ENCODE measurements at places on chromosomes 2 and 18.

DNA sequence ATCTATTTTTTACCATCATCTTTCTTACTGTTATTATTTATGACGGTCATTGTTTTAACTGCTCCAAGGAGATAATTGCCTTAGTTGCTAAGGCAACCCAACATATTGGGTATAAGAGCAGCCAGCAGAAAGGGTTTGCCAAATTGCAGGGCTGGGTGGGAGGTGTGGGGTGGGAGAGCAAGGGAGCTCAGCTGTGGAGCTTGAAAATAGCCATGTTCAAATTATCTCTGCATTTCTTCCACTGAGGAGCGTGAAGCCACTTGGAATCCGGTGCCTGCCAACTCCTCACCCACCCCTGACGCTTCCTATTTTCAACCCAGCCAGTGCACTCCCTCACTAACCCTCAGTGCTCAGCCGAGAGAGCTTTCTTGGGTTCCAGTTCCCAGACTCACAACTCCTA lies 60.8 kb downstream of the SETBP1 start:
- no peak for DNase-seq

DNA sequence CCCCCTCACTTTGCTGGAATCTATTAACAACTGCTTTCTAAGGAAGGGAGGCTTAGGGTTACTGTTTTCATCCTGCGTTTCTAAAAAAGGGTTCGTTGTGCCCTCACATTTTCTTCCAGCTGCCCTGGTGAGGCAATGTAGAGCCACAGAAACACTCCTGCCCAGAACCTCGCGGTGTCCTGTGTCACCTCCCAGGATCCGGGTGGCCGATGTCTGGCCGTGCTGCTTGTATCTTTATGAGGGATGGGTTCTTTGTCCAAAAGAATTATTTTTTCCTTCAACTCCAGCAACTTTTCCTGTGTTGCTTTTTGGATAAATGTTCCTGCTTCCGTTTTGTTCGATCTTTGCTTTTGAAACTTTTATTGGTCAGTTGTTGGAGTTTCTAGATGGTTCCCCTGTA lies 291.8 kb upstream of the HS6ST1 start:
- no peak for DNase-seq

- DNase-seq, result no peak
Measured at GRCh38 chr2:171547720-171548119, 25.4 kb downstream of the CYBRD1 start.

DNA sequence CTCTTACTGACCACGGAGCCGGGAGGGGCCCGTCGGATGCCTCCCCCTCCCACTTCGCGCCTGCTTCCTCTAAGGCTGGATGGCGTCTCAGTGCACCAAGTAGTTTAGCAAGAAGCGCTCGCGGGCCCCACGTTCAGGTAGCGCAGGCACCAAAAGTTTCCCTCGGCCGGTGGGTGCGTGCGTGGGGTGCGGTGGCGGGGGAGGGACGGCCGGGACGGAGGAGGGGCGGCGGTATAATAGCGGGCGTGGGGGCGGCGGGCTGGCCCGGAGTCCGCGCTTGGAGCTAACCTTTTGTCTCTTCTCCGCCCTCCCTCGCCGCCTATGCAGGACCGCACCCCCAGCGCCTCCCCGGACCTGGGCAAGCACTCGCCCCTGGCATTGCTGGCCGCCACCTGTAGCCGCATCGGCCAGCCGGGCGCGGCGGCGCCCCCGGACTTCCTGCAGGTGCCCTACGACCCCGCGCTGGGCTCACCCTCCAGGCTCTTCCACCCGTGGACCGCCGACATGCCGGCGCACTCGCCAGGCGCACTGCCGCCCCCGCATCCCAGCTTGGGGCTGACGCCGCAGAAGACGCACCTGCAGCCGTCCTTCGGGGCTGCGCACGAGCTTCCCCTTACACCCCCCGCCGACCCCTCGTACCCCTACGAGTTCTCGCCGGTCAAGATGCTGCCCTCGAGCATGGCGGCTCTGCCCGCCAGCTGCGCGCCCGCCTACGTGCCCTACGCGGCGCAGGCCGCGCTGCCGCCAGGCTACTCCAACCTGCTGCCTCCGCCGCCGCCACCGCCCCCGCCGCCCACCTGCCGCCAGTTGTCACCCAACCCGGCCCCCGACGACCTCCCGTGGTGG lies 1.0 kb downstream of the SP5 start:
- DNase-seq, result no peak

GRCh38 chr2:2913601-2914120 lies 464.0 kb downstream of the EIPR1 start:
- no peak for DNase-seq

DNA sequence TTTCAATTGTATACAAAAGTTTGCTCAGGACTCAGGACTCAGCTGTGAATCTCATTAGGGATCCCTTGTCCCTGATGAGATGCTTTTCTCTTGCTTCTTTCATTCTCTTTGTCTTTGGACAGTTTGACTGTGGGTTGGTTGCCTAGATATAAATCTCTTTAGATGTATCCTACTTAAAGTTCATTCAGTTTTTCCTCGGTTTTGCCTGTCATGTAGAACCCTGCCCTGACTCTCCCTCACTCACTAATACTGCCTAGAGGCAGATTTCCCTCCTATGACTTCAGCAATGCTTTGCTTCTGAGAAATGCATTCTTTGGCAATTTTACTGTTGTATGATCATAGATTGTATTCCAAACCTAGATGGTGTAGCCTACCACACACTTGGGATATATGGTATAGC lies 421.4 kb upstream of the TCF4 start:
- no peak for DNase-seq

GRCh38 chr2:156779416-156780120 lies 343.4 kb downstream of the GPD2 start:
- DNase-seq, result no peak

DNA sequence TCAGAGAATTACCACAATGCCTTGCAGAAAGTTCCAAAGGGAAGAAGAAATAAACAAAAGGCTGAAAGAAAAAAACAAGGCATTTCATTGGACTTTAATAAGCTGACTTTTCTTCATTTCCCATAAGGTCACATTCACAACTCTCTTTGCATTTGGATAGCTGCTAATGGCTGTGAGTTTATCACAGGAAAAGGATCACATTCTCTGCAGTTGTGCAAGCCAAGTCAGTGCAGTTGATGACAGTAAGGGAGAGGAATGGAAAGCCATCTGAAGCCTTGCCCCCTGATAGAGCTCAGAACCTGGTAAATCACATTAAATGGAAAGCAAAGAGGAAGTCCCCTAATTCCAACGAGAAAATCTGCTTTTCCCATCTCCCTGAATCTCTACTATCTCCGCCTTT lies 950.6 kb downstream of the CNTNAP5 start:
- DNase-seq, result no peak

GRCh38 chr2:187429989-187430388 lies 18.1 kb downstream of the CALCRL start:
- no peak for DNase-seq

DNA sequence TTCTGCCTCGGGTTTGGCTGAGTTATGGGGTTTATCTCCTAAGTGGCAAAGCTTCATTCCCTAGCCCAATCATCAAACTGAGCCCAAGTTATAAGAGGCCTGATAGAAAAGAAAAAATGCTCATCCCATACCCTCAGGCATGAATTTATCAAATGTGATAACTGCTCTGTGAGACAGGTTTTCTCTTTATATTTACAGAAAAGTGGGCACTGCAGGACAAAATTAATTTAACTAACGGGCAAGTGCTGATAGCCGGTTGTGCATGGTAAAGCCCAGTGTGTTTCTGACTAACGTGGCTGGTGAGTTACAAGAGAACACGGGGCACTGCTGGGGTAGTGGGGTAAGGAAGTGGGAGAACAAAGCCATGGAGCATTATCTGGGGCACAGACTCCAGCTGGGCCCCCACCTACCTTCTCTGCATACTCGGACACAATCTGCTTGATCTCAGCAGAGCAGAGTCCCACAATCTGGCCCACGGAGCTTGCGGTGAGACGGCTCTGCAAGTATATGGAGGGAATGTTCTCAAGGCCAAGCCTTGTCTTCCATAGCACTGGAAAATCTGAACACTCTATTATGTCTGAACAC lies 40.3 kb downstream of the CCDC93 start:
- DNase-seq, result no peak

DNA sequence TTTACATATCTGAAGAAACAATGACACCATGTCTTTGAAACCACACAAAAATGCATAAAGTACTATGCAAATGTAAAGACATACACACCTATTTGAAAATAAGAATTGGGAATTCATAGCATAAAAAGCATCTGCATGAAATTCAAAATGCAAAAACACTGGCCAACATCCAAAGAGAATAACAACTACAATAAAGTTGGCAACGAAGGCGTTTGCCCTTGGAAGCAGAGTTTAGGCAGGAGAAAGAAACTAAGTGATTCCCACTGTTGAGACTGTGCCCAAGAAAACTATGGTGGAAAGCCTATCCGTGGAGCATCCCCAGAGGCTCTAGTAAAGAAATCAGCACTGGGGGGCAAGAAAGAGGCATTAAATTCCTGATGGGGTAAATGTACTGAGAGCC lies 292.8 kb downstream of the RIT2 start:
- DNase-seq, result no peak

GRCh38 chr18:31979714-31980113 lies 36.8 kb upstream of the TRAPPC8 start:
- DNase-seq, result no peak

GRCh38 chr18:49677081-49677480 lies 115.2 kb downstream of the LIPG start:
- DNase-seq, result no peak

GRCh38 chr2:100580367-100581276 lies 17.8 kb downstream of the PDCL3 start:
- no peak for DNase-seq

- DNase-seq, result no peak
Measured at GRCh38 chr18:59208602-59209125, 11.3 kb upstream of the GRP start.

DNA sequence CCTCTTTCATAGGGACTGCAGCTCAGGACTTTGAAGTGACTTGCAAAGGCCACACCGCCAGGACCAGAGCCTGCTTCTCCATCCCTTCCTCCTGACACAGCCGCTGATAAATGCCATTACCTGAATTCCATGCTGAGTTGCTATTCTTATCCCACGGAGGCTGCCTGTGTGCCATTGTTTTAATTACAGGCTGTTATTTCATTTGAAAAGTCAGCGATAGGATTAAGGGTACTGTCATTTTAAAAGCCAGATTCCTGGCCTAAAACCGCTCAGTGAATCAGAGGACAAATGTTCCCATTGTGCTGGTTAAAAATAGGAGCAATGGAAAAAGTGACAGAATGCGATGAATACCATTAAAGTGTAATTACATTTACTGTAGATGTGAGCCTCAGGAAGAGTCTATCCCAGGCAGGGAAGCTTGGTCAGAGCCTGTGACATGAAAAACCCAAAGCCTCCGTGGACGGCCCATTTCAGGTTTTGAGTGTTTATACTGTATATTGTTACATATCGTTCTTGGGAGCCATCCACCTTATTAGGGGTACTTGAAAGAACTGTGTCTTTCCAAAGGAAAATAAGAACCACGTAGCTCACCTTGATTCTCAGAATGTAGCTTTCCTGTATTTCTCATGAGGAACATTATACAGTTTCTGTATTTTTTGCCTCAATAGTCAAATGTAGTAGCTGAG lies 41.3 kb downstream of the PDCL3 start:
- no peak for DNase-seq

GRCh38 chr2:97617911-97618310 lies 28.0 kb upstream of the COX5B start:
- no peak for DNase-seq

GRCh38 chr2:8437228-8437948 lies 244.5 kb upstream of the ID2 start:
- no peak for DNase-seq

- DNase-seq, result no peak
Measured at GRCh38 chr2:101961338-101962191, 30.2 kb upstream of the IL1R2 start.

DNA sequence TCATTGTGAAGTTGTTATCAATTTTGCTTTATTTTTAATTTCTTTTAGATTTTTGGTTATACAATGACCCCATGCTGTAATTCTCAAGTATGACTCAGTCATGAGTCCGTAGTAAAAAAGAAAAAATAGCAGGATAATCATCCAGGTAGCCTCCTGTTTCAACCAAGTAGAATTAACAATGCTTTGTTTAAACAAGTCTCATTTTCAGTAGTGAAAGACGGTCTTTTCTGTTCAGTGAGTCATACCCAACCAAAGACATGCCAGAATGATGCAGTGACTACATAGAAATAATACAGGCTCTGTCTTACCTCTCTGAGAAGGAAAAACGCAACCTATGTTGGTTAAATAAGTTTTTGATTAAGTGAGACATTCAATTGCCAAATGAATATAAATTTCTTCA lies 67.8 kb upstream of the DSC1 start:
- no peak for DNase-seq

- no peak for DNase-seq
Measured at GRCh38 chr2:72026819-72027425, 120.7 kb downstream of the CYP26B1 start.

GRCh38 chr2:26179446-26179913 lies 6.6 kb downstream of the GAREM2 start:
- no peak for DNase-seq

GRCh38 chr2:152055366-152056108 lies 43.3 kb downstream of the CACNB4 start:
- DNase-seq, result no peak

DNA sequence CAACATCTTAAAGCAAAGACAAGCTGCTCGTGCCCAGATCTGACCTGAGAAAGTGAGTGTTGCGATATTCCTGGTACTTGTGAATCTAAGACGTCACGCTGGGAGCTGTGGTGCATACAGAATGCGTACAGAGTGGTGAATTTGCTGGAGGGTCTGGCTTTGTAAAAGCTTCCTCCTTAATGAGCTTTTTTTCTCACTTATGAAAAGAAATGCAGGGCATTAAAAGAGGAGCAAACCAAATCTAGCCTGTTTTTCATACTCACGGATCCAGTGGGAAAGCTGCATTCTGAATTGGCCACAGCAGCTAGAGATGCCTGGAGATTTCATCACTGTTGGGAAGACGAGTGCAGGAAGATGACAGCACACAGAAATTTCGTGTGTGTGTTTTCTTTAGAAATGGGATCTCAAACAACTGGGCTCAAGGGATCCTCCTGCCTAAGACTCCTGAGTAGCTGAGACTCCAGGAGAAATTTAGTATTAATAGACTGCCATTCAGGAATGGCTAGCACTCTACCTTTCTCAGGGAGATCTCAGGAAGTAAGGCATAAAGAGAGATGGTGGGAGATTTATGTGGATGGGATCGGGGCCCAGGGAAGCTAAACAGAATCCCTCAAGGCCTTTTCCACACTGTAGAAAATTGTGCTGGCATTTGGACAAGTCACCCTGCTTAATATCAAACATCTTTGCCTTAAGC lies 181.3 kb downstream of the ALPK2 start:
- no peak for DNase-seq

DNA sequence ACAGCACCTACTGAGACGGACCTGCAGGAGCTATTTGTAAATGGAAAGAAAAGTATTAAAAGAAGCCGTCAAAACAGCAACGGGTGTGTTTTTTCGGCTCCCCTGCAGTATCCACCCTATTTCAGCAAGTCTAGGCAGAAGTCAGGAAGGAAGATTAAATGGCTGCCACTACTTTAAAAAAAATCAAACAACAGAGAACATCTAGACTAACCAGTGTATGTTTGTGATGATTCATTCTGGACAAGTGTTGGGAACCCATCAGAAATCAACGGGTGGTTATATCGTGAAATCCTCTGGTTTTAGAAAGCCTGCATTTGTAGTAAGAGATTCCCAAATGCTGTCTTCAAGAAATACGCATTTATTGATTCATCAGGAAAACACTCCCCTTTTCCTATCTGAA lies 9.0 kb downstream of the PMAIP1 start:
- DNase-seq, result no peak

GRCh38 chr2:96554293-96555145 lies 18.0 kb downstream of the ARID5A start:
- no peak for DNase-seq
